ENCODE measurements at places on chromosomes 1 and 21. TPM values are rescaled to one million over a fixed set of nuclear protein-coding genes. Genes with fewer than 3 reads are reported as not detected.

- H3K4me3 ChIP-seq = no peak overlapping the region
- no peaks in the 10 kb centered on the region for H3K36me3 ChIP-seq
- no peak overlapping the region for H3K27ac ChIP-seq
- DNase-seq = no peak
These were observed 8.7 kb upstream of the OXCT2 start for GRCh38 chr1:39779821-39780220.

- H3K27me3 ChIP-seq = no peaks in the 10 kb centered on the region
- H3K27ac ChIP-seq = no peak overlapping the region
- no peak for DNase-seq
- H3K4me3 ChIP-seq = no peak overlapping the region
- H3K4me1 ChIP-seq = no peaks in the 10 kb centered on the region
- H3K36me3 ChIP-seq = peaks cover under 1% of the 10 kb centered on the region
These were observed 32.7 kb upstream of the HP1BP3 start for GRCh38 chr1:20819818-20820217.

GRCh38 chr1:39609618-39610331 is 29.7 kb downstream of the HEYL start:
- H3K4me1 ChIP-seq = no peaks in the 10 kb centered on the region
- H3K4me3 ChIP-seq = peak overlapping the region; percentile 18
- no peaks in the 10 kb centered on the region for H3K36me3 ChIP-seq
- no peak overlapping the region for H3K27ac ChIP-seq
- H3K27me3 ChIP-seq = no peaks in the 10 kb centered on the region

DNA sequence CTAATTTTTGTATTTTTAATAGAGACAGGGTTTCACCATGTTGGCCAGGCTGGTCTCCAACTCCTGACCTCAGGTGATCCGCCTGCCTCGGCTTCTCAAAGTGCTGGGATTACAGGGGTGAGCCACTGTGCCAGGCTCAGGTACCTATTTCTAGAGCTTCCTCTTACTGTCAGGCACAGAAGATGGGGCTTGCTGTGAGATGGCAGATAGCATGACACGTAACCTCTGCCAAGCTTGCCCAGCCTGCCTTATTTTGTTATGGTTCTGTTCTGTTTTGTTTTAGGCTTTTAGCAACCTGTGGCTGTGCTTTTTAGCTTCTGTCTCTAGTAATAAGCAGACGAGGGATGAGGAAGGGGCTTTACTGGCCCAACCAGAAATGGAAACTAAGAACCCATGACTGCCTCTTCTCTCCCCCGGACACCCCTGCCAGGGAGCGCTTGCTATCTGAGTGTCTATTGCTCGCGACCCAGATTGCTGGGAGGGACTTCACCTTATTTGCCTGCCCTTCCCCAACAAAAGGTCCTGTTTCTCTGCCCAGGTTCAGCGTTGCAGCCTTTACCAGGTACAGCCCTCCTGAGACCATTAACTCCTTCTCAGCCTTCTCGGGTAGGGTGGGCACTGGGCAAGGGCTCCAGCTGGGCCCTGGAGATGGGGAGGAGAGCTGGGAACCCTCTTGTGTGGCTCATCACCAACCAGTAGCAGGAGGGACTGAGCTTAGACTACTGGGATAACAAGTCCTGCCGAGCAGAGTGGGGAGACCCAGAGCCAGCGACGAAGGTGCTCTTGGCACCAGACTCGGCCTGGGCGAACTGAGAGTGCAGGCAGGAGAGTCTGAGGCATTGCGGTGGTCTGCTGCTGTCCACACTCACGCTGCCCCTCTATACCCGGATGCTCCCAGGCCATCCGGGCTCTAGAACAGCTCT is 13.5 kb upstream of the LGR6 start:
- H3K4me1 ChIP-seq = peaks cover 5% of the 10 kb centered on the region
- no peak overlapping the region for H3K27ac ChIP-seq
- no peak for DNase-seq
- H3K36me3 ChIP-seq = no peaks in the 10 kb centered on the region
- no peaks in the 10 kb centered on the region for H3K27me3 ChIP-seq

- no peaks in the 10 kb centered on the region for H3K36me3 ChIP-seq
- no peak overlapping the region for H3K4me3 ChIP-seq
- no peaks in the 10 kb centered on the region for H3K27me3 ChIP-seq
- no peak for DNase-seq
- H3K4me1 ChIP-seq = peaks cover 8% of the 10 kb centered on the region
These were observed 9.2 kb upstream of the CTTNBP2NL start for GRCh38 chr1:112386731-112387346.

DNA sequence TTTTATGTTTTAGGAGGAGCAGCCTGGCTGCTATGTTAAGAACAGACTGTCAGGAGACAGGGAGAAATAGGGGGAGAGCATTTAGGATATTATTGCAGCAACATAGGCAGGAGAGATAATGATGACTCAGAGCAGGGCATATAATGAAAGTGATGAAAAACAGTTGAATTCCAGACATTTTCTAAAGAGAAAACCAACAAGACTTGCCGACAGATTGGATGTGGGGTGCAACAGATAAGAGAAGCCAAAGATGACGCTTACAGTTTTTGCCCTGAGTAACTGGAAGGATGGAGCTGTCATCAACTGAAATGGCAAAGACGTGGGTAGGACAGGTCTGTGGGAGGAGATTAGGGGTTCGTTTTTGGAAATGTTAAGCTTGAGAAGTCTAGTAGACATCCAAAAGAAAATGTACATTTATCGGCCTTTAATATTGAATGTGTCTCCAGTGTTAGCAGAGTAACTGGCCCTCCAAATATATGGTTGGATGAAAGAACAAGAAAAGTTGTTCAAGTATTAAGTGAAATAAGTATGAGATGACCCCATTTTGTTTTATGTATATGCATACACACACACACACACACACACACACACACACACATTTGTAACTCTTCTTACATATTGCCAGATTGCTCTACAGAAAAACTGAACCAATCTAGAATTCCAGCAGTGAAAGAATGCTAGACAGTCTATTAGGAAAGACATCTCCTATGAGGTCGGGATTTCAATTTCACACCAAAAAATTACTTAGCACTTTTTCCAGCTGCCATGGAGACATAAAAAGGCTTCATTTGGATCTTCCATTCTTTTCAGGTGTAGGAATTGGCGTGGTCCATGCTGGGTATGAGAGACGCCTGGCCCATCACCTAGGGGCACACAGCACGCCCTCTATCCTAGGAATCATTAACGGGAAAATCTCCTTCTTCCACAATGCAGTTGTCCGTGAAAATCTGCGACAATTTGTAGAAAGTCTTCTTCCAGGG is 17.2 kb downstream of the DNAJC16 start:
- H3K4me1 ChIP-seq = no peaks in the 10 kb centered on the region
- no peak for DNase-seq
- H3K27ac ChIP-seq = no peak overlapping the region
- no peak overlapping the region for H3K4me3 ChIP-seq
- H3K27me3 ChIP-seq = no peaks in the 10 kb centered on the region
- peaks cover 58% of the 10 kb centered on the region for H3K36me3 ChIP-seq

DNA sequence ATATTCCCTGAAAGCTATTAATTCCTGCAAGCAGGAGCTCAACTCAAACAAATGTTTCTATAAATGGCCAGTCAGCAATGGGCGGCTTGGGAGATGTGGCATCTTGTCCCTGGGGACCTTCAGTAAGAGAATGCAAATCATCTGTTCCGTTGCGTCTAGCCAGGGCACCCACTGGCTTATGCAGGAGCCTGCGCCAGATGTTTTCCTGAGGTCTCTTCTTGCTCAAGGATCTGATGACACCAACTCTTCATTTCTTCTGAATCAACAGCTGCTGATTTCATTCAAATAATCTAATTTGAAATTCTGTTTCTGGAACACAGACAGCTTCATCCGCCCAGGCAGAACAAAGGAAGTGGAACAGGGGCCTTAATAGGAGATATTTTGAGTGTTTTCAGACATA is 70.0 kb upstream of the AJAP1 start:
- H3K4me3 ChIP-seq = no peak overlapping the region
- no peak overlapping the region for H3K27ac ChIP-seq
- H3K27me3 ChIP-seq = no peaks in the 10 kb centered on the region
- no peaks in the 10 kb centered on the region for H3K36me3 ChIP-seq

- H3K4me1 ChIP-seq = no peaks in the 10 kb centered on the region
- H3K4me3 ChIP-seq = no peak overlapping the region
- H3K27ac ChIP-seq = no peak overlapping the region
These were observed 157.3 kb downstream of the SLC30A10 start for GRCh38 chr1:219771080-219771479.

DNA sequence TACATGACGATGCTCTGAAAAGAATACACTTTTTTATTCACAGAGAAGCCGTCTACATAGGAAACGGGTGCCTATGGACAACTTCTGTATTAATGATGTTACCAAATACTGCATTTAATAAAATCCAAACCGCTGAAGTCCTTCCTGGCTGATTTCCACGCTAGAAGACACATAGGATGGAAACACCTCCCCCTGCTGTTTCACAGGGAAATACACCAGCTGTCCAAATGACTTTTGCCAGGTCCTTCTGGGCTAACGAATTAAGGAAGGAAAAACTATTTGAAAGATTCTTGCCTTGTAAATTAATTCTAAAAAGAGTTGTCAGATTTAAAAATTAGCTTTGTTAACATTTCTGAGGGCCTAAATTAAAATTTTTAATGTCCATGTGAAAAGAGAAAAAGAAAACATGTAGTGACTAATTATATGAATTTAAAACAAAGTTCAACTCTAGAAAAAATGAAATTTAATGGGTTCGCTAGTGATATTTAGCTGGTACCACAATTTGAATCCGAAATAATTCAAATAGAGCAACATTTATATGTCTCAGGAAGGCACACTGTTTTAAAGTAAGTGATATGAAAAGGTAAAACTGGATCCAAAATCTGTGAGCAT is 146.0 kb downstream of the RERE start:
- H3K27me3 ChIP-seq = no peaks in the 10 kb centered on the region
- H3K27ac ChIP-seq = no peak overlapping the region
- H3K4me3 ChIP-seq = no peak overlapping the region
- H3K36me3 ChIP-seq = no peaks in the 10 kb centered on the region

GRCh38 chr1:90713741-90714509 is 3.2 kb downstream of the BARHL2 start:
- no peak overlapping the region for H3K27ac ChIP-seq
- peaks cover 27% of the 10 kb centered on the region for H3K27me3 ChIP-seq
- peaks cover 14% of the 10 kb centered on the region for H3K4me1 ChIP-seq
- H3K4me3 ChIP-seq = no peak overlapping the region
- DNase-seq = peak; percentile 84

DNA sequence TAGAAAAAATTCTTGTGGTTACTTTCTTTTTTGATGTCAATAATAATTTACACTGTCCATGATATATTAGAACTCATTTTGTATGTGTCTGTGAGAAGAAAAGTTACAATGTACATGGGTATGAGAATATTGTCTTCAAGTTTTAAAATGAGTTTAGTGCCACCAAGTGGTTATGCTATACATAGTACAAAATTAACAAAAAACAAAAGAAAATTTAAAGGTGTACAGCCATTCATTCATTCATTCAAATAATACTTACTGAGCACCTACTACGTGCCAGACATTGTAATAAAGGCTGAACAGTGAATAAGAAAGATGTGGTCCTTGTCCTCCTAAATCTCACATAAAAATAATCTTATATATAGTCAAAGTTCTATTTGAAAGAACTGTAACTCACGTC is 27.7 kb downstream of the UCHL5 start:
- H3K4me1 ChIP-seq = no peaks in the 10 kb centered on the region
- no peak for DNase-seq
- peaks cover 6% of the 10 kb centered on the region for H3K36me3 ChIP-seq
- no peaks in the 10 kb centered on the region for H3K27me3 ChIP-seq
- H3K27ac ChIP-seq = no peak overlapping the region
- H3K4me3 ChIP-seq = no peak overlapping the region

DNA sequence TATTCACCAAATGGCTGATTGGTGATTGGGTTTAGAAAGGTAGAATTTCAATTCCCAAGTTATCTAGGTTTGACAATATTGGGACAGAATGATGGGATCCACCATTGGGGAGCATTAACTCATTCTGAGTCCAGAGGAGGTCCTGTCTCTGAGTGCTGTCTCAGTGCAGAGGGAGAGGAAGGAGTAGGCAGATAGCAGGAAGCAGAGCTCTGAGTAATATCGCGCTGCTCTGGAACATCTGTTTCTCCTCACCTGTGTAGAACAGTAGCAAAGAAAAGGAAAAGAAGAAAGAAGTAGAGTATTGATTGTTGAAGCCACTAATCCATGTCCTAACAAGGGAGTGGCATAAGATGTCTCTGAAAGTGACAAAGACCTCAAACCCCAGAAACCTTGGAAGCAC is 1657.8 kb downstream of the MRPL39 start:
- H3K27ac ChIP-seq = no peak overlapping the region
- H3K27me3 ChIP-seq = no peaks in the 10 kb centered on the region
- no peaks in the 10 kb centered on the region for H3K36me3 ChIP-seq
- no peaks in the 10 kb centered on the region for H3K4me1 ChIP-seq
- no peak for DNase-seq

GRCh38 chr1:180966312-180966711 is 53.6 kb downstream of the KIAA1614 start:
- H3K27me3 ChIP-seq = no peaks in the 10 kb centered on the region
- no peak overlapping the region for H3K27ac ChIP-seq
- peaks cover 7% of the 10 kb centered on the region for H3K4me1 ChIP-seq

DNA sequence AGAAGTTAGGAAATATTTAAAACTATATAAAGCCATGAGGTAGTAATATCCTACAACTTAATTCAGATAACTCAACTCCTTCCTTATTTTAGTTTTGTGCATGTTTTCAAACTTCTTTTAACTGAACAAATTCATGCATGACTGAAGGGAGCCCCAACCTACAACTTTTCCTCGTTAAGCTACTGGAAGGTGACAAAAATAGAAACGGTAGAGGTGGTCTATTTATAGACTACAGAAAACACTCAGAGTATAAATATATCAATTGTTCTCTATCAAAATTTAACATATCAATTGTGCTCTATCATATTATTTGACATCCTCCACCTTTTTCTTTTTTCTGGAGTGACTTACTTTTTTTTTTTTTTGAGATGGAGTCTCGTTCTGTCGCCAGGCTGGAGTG is 16.8 kb downstream of the SYNJ1 start:
- no peaks in the 10 kb centered on the region for H3K36me3 ChIP-seq
- H3K27ac ChIP-seq = no peak overlapping the region
- no peaks in the 10 kb centered on the region for H3K4me1 ChIP-seq
- H3K4me3 ChIP-seq = no peak overlapping the region
- no peaks in the 10 kb centered on the region for H3K27me3 ChIP-seq

DNA sequence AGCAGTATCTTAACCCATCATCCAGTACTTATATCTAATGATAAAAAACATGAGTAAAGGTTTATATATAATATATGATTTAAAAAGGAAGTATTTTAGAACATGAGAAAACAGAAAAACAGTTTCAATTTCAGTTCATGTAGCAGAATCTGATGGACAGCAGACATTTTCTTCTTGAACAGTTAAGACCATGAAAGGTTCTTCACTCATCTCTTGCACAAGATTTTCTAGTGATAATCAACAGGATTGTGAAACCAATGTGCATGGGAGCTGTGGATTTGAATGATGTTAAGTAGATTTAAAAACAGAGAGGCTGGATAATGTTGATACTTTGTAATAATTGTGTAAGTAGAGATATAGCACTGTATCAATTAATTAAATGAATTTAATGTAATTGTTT is 1297.6 kb downstream of the BRINP3 start:
- no peaks in the 10 kb centered on the region for H3K27me3 ChIP-seq
- H3K4me3 ChIP-seq = no peak overlapping the region
- no peaks in the 10 kb centered on the region for H3K4me1 ChIP-seq
- no peaks in the 10 kb centered on the region for H3K36me3 ChIP-seq
- DNase-seq = no peak

CFAP74 gene
- not detected for total RNA-seq

RIPPLY3 gene
- total RNA-seq = not detected

LRRC7 gene
- not detected for total RNA-seq

ETV3L gene
- total RNA-seq = not detected

DYNLT4 gene
- total RNA-seq = not detected

PRAMEF8 gene
- not detected for total RNA-seq

ZNF697 gene
- total RNA-seq = 3.7 TPM

GJA9 gene
- total RNA-seq = not detected

LYPD8 gene
- total RNA-seq = not detected

All from vagina (tissue), 2 donors.